MV-4-11 (cell line): ENCODE measurements at places on chromosomes 5 and 9.

GRCh38 chr9:137030006-137030405 lies 1.9 kb downstream of the FUT7 start:
- DNase-seq, result peak; percentile 31

DNA sequence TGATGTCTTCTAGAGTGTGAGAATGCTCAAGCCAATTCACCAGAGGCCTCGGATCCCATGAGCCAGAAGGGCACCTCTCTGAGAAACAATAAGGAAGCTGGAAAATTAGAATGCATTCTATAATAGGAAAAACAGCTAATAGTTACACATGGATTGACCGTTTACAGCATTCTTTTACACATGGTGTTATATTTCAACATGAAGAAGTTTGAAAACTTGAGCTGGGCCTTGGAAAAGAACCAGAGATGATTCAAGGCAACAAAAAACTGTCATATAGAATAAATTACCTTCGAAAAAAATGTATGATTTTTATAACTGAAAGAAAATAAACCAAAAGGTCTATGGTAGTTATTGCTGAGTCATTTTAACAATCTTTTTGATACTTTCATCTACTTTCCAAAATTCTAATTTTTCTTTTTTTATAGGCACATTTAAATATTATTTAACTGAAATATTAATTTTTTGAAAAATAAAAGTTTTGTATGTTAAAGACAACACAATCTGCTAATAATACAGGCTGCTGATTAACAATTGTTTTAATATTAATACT lies 6.2 kb downstream of the SH3TC2 start:
- no peak for DNase-seq

- DNase-seq, result no peak
Observed at GRCh38 chr5:170262061-170263045, 29.6 kb downstream of the C5orf58 start.

DNA sequence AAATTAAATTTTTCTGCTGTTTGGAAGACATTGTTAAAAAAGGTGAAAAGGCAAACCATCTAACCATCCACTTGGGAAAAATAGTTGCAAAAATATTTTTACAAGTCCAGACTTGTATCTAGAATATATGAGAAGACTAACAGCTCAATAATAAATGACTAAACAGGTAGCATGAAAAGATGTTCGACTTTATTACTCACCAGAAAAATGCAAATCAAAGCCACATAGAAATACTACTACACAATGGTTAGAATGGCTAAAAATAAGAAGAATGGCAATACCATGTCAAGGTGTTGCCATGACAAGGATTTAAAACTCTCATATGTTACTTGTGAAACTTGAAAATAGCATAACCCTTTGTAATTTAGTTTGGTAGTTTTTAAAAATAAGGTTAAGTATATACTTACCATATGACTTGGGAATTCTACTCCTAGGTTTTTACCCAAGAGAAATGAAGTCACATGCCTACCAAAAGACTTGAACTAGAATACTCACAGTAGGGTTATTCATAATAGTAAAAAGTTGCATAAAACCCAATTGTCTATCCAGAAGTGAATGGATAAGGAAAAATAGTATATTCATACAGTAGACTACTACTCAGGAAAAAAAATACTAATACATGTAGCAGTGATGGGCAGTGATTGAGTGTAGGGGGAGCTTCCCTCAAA lies 93.8 kb downstream of the VPS13A start:
- no peak for DNase-seq

- DNase-seq, result no peak
Observed at GRCh38 chr5:163877865-163878264, 372.4 kb downstream of the MAT2B start.

GRCh38 chr9:76717176-76717575 lies 47.1 kb upstream of the PCA3 start:
- no peak for DNase-seq

DNA sequence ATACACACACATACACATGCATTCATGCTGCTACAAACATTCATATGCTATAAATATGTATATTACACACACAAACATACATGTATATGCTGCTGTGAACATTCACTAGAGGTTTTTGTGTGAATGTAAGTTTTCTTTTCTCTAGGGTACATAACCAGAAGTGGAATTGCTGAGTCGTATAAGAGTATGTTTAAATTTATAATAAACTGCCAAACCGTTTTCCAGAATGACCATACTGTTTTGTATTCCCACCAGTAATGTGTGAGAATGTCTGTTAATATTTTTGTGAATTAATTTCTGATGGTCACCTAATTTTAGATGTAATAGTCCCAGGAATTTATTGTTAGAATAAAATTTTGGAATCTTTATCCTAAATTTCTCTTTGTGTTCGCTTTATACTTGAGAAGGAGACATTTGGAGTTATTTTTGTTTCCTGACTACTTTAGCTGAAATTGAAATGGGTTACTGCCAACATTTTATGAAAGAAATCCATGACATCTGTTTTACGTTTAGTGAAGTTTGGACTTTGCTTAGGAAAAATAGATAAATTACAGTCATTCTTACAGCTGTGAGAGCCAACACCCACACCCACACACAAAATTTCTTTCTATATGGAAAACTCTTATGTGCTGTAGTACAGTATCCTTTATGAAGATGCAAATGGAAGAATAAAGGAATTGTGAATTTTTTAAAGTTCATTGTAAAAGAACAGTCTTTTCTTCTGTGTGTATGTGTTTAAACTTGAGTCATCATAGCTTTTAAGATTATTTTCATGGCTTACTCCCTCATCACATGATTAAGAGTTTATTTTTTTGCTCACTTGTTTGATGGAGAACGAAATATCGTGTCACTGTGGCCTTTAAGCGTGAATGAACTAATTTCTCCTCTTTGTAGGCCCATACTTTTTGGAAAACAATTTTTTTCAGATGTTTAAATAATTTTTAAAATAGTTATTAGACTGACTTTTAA lies 24.3 kb downstream of the CENPP start:
- DNase-seq, result no peak

DNA sequence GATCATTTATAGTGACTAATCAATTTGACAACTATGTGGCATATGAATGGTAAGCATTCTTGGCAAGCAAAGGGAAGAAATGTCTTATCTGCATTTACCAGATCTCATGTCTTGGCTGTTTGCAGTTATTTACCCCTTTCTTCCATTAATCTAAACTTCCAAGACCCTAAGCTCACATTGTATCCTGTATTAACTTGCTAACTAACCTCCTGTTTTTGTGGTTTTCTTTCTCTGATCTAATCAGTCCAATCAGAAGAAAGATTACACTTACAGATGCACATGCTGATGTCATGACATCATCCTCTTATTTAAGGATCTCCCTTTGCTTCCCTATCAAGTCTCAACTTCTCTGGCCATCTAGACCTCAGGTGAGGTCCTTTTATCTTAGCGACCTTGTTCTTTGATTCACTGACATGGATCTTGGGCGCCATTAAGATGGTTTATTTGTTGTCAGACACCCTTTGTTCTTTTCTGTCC lies 95.5 kb downstream of the F2RL2 start:
- no peak for DNase-seq

DNA sequence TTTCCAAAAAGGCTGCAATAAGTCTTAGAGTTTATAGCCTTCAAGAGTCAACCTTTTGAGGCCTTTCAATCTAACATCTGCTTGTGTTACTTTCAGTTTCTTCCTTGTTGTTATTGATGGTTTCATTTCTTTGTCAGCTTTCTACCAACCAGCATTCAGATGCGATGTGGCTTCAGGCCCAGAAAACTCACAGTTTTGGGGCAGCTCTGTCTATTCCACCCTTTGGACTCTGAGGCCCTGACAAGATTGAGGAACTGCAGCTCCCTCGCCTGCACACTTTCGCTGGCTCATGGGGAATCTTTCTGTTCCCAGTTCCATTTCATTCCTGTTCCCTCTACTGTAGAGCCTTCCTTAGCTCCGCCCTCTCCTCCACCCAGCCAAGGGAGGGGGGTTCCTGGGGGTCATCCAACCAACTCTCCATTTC lies 13.3 kb upstream of the WHRN start:
- peak; percentile 64 for DNase-seq

- peak; percentile 60 for DNase-seq
Observed at GRCh38 chr5:35828082-35828598, 28.6 kb upstream of the IL7R start.

DNA sequence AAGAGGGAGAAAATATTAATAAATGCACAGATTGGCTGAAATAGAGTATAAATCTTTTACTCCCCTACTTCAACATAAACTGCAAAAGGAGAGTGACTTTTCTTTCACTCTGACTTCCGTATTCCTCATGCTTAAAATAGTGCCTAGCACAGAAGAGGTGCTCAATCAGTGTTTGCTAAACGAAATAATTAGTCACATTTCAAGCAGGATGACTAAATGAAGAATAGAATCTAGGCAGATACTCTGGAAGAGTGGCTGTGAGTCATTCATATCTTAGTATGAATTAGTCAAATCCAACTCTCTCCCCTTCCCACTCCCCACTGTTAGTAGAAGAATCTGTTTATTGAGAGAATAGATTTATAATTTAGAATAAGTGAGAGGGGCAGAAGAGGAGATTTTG lies 4.8 kb downstream of the CD274 start:
- peak; percentile 16 for DNase-seq

DNA sequence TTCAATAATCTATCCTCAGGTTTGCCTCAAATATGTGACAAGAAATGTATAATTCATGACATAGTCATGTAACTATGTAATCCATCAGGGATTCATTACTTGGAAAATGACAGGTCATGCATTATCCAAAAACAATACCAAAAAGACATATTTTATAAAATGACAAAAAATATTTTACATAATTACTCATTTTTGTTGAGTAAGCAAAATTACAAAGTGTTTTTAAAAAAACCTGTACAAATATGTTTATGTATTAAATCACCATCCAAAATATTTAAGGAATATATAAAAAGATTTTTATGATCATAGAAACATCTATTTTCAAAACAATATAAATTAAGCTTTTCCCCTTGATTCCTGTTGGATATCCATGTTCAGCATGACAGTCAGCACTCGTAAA lies 36.7 kb upstream of the ITGA2 start:
- DNase-seq, result no peak

DNA sequence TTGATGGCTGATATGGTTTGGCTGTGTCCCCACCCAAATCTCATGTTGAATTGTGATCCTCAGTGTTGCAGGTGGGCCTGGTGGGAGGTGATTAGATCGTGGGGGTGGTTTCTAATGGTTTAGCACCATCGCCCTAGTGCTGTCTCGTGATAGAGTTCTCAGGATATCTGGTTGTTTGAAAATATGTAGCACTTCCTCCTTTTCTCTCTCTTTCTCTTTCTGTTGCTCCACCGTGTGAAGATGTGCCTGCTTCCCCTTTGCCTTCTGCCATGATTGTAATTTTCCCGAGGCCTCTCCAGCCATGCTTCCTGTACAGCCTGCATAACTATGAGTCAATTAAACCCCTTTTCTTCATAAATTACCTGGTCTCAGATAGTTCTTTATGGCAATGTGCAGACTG lies 111.6 kb downstream of the SREK1 start:
- peak; percentile 85 for DNase-seq

DNA sequence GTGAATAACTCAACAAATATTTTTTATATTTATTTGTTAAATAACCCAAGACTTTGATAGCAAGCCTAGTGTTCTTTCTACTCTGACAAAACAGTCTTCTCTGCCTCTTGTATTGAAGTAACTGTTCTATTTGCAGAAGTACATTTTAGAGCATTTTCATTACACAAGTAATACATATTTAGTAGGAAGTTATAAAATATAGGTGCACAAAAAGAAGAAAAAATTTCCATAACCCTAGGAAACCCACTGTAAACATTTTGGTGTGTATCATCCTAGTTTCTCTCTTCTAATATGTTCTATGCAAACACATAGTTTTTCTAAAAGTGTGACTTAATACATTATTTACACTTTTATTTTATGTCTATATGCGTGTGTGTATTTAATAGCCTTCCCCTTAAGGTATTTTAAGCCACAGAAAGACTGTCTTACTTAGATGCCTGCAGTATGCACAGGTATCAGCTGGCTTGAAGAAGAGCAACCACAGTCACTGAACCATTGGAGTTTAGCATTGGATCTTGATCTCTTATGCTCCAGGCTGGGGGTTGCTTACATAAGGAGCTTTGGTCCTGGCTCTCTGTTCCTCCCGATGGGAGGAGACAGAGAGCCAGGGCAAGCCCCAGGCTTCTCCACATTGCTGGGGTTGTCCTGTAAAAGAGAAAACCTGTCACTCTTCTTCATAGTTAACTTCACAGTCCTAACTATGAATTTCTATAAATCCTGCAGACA lies 3.8 kb downstream of the SELENOP start:
- no peak for DNase-seq

GRCh38 chr5:148179234-148179824 lies 11.0 kb downstream of the SPINK14 start:
- peak; percentile 51 for DNase-seq

GRCh38 chr5:154962494-154962893 lies 21.6 kb downstream of the MRPL22 start:
- peak; percentile 18 for DNase-seq

- no peak for DNase-seq
Observed at GRCh38 chr9:70121818-70122436, 78.3 kb downstream of the MAMDC2 start.

DNA sequence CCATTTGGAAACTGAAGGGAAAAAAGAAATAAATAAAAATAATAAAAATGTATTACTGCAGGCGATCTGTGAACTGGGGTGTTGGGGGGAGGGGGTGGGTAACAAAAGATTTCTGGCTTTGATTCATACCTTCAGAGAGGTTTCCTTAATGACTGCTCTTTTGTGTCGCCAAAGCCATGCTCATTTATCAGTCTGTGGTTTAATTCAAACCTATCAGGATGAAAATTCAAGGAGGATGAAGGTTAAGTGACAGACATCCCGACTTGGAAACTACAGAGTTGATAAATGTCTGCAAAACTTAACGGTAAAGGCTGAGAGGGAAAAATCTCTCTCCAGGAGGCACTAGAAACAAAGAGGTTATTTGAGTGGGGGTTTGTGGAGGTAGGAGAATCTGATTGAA lies 278.2 kb downstream of the PSAT1 start:
- DNase-seq, result no peak

- DNase-seq, result no peak
Observed at GRCh38 chr5:177966009-177966838, 29.8 kb downstream of the PROP1 start.

DNA sequence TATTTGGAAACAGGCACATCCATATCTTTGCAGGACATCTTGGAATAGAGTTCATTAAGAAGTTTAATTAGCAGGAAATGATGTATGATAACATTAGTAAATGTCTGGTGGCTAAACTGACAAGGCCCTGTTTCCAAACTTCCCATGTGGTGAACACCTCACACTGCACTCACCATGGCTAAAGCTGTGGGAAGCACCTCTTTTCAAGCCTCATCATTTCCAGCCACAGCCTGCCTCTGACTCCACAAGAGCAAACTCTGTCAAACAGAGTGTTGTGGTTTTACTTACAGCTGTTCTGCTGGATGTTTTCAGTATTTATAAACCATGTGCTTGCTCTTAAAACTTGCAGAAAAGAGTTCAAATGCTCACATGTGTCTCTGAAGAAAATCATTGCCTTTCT lies 14.9 kb upstream of the NDUFB6 start:
- DNase-seq, result no peak
